ENCODE measurements at places on chromosomes 3 and 15. TPM values are rescaled to one million over a fixed set of nuclear protein-coding genes. Genes with fewer than 3 reads are reported as not detected.

ZCWPW2 gene
- total RNA-seq = 1.1 TPM

SLC24A5 gene
- total RNA-seq = not detected

CAND2 gene
- 69.6 TPM for total RNA-seq

FAM43A gene
- total RNA-seq = 15.5 TPM

TRNT1 gene
- 11.1 TPM for total RNA-seq

COL6A5 gene
- total RNA-seq = 0.03 TPM

CFAP100 gene
- not detected for total RNA-seq

GRCh38 chr15:79290642-79291275 is 8.2 kb downstream of the ANKRD34C start:
- no peak for DNase-seq

GRCh38 chr3:186920301-186920700 is 10.0 kb upstream of the ST6GAL1 start:
- DNase-seq = no peak

DNA sequence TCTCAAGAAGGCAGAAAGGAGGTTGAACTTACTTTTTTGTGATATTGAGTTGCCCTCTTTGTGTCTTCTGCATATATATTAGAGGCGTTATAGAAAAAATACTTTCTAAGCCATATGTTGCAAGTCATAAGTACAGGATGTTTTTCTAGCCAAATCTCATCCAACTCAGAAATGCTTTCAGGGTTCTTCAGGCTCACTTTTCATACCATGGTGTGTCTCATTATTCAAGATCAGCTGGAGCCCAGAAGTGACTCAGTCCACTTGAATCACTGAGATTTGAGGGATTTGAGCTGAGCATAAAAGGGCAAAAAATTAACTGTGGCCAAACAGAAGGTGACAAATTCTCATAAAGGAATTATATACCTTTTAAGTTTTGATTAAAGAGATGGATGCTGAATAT is 157.3 kb downstream of the WNT5A start:
- DNase-seq = no peak

DNA sequence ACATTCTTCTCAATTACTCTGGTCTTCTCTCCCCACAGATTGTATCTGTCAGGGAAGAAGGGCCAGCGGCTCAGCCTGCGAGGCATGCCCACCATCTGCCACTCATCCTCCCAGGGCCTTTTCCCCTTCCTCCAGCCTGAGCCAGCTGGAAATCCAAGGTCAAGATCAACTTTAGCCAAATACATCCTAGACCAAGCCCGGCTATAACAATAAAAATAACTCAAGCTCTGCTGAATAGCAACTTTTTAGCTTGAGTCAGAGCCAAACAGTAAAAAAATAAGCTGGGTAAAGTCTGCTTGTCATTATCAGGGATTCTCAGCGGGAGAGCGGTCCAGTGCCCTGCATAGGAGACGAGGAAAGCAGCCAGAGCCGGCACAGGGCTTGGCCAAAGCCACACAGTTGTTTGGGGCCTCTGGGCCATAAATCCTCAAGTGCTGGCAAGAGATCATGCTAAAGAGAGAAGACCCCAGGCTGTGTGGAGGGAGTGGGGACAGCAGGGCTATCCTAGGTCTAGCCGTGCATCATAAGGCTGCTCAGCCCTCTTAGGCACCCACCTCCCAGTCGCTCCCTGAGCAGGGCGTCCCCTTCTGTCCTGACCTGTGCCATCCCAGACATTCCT is 76.2 kb upstream of the HERC1 start:
- DNase-seq = no peak

GRCh38 chr3:138513090-138513843 is 78.9 kb downstream of the ESYT3 start:
- no peak for DNase-seq

GRCh38 chr3:35690271-35690670 is 50.9 kb downstream of the ARPP21 start:
- DNase-seq = no peak

GRCh38 chr3:5616873-5617272 is 429.4 kb downstream of the EDEM1 start:
- no peak for DNase-seq

DNA sequence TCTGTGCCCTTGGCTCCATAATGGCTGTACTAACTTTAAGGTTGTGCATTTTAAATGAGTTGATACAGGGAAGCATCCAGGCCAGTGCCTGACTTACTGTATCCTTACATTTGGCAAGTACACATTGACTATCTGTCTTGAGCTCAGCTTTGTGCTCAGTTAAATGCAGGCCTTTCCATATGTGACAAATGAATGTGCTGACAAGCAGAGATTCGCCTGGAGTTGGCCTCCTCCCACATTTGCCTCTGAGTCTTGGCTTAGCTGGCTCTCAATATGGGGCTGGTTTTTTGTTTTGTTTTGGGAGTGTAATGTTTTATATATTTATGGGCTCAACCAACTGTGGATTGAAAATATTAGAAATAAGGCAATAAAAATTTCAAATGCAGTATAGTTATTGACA is 29.7 kb downstream of the TRIM71 start:
- no peak for DNase-seq

DNA sequence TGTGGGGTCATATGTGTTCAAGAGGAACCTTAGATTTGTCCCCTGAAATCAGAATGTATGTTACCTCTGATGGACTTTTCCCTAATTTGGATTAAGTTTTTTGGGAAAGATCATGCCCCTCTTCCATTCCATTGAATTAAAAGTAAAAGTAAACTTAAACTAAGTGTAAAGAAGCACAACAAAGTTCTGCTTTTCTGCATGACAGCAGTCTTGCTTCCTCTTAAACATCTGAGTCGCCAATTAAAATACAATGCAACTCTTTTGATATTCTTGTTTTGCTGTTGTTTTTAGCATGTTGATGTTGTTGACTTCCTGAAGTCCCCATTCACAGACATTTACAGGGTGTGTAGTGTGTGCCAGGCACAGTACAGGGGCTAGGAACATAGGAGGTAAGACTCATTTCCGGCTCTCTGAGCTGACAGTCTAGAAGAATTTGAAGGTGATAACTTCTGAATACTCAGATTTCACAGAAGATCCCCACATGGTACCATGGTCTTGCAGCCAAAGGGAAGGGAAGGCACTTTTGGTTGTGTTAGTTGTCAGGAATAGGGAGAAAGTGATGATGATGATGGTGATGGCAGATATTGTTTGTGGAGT is 45.0 kb downstream of the USP13 start:
- no peak for DNase-seq

DNA sequence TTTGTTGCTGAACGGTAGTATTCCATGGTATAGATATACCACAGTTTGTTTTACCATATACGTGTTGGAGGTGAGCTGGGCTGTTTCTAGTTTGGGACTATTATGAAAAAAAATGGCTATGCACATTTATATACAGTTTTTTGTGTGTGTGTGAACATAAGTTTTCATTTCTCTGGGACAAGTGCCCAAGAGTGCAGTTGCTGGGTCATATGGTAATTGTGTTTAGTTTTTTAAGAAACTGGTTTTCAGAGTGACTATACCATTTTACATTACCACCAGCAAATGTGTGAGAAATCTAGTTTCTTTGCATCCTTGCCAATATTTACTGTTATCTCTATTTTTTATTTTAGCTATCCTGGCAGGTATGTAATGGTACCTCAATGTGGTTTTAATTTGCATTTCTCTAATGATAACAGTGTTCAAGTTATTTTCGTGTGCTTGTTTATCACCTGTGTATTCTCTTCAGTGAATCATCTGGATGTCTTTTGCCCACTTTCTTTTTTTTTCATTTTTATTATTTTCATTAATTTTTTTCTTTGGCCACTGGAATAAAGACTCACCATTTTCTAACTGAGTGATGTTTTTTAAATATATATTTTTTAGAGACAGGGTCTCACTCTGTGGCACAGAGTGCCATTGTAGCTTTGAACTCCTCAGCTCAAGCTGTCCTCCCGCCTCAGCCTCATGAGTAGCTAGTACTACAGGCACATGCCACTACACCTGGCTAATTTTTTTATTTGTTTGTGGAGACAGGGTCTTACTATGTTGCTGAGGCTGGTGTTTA is 75.3 kb downstream of the ZNF609 start:
- DNase-seq = no peak

GRCh38 chr3:25665315-25666280 is 891 bp upstream of the TOP2B start:
- DNase-seq = no peak

DNA sequence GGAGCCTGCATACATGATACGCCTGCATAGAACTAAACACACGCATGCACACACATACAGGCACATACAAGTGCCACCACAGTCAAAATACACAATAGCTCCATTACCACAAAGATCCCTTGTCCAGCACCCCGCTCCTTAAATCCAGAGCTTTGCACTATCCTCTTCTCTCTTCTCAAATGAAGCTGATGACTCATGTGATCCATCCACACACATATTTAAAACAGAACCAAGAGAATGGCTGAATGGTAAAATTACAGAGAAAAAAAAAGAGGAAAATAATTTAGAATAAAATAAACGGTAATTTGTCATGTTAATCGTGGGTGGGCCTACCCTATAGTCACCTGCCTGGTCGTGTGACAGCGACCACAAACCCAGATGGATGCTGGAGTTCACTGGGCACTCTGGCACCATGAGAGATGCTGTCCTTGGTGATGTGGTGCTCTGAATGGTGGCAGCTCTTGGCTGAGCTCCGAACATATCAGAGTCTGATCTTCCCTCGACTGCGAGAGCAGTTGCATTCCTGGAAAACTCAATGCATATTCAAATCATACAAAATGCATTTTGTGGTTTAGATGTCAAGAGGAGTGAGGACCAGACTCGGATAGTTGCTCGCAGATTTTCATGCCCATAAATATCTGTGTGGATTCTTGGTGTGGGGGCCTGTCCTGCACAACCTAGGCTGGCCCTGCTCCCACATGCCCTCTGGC is 8.9 kb downstream of the IQSEC1 start:
- DNase-seq = no peak

DNA sequence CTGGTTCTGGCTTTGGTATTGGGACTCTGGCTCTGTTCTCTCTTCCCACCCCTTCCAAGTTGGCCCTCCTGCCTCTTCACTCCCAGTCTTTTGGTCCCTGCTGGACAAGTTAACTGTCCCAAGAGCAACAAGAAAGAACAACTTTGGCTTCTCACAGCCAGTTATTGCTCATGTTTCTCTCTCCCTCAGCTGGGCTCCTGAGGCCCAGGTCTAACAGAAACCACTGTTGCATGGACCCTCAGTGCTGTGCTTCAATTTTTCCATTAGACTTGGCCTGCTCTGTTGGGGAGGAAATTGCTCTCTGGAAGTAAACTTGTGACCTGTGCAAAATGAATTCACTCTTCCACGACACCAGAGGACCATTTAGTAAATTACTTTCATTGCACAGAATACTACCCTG is 64.5 kb downstream of the CHST2 start:
- DNase-seq = no peak

DNA sequence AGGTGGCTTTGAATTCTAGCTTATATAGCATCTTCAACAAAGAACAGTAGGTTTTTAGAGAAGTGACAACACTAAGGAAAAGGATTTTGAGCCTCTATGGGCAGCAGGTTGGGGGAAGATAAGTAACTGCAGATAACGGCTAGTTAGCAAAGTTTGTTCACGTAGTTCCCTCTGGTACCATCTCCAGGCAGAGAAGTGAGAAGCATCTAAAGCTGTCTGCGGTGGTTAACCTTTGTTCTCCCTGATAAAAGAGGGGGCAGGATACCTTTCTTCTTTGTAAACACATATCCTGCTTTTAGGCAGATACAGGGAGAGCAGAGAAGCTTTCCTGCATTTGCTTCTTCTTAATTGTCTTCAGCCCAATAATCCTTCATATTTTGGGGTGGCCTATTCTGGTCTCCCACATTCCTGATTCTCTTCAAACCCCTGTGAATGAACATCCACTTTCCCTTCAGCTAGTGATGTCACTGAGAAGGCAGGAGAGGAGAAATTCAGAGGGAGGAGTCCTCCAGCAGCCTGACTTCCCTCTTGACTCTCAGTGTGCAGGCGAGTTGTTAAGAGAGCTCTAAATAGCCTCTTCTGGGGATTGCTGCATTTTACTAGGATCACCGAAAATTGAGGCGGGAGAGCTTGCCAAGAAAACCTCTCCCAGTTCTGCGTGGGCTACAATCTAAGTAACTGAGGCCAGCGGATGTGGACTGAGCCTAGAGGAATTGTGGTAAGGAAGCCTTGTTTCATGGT is 393.7 kb upstream of the C2CD4B start:
- no peak for DNase-seq

GRCh38 chr3:58349792-58350626 is 17.3 kb downstream of the PXK start:
- no peak for DNase-seq

DNA sequence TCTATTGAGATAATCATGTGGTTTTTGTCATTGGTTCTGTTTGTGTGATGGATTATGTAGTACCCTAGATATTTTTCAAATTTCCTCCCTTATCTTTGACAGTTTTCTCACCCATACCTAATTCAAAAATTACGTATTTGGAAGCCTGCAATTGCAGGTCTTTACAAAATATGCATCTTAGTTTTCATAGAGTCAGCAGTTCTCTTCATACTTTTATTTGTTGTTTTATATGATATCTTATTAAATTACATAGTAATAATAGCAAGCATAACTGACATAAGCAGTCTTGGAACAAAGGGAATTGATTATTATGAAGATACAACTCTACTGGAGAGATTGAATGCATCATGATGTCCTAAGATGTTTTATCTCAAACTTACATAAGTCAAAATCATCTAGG is 215.3 kb upstream of the CHRM5 start:
- no peak for DNase-seq

DNA sequence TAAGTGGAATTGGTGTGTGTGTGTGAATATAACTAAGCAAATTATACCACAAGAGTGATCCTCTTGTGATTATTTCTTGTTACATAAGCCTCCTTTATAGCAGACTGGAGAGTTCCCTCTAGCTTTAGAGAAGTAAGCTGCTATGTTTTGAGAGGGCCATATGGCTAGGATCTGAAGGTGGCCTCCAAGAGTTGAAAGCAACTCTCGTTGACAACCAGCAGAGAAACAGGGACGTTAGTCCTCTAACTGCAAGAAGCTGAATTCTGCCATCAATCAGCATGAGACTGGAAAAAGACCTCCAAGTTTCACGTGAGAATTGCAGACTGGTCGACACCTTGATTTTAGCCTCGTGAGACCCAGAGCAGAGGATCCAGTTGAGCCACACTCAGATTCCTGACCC is 278.5 kb upstream of the ZNF717 start:
- no peak for DNase-seq
